NK-92 treated with Interleukin-12 subunit alpha and Interleukin-12 subunit beta, amount 100 ng/mL, for 24 hours (cell line): ENCODE measurements at places on chromosomes 16 and 17.

- no peak for DNase-seq
These were observed 26.6 kb upstream of the ATP2C2 start for GRCh38 chr16:84341528-84342295.

- DNase-seq: no peak
These were observed 8.6 kb downstream of the TAF1C start for GRCh38 chr16:84178146-84178765.

DNA sequence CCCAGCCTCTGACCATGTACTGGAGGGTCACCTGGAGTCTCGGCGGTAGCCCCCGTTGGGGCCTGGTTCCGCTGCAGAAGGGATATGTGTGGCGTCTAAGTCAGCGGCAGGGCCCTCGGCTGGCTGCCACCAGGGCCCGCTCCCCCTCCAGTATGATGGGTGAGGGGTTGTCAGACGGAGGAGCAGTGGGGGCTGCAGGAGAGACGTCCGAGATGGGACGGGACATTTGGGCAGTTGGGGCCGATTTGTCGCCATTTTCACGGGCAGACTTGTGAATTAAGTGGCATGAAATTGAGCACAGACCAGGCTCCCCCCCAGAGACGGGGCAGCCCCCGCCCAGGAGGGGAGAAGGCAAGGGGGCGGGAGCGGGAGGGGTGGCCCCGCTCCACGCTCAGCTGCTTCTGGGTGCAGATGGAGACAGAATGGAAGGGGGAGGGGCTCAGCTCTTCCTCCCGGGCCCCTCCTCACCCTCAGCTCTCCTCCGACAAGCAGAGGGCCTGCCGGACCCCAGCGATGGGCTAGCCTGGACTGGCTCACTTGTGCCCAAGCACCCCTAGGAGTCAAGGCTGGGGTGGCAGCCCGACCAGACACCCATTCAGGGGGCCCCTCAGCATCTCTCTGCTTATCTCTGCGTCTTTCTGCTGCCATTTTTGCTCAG, 52.7 kb upstream of the LHX1 start:
- no peak for DNase-seq

GRCh38 chr16:61820398-61820797, 215.8 kb downstream of the CDH8 start:
- no peak for DNase-seq

DNA sequence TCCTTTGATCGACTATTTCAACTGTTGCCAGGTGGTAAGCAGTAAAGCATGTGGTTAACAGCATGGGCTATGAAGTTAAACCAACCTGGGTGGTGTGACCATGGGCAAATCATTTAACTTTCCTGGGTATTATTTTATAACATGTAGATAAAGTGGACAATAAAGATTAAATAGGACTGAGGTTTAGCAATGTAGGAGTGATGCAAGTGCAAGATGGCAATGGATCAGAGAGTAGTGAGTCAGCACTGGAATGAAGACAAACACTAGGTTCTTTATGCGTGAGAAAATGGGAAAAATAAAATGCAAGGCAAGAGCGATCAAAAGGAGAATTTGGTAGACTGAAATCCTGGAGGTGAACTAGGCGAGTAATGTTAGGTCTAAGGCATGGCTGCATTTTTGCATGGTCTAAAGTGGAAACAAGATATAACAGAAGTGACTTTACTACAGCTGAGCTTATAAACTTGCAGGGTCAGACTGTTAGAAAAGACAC, 222.4 kb upstream of the AXIN2 start:
- no peak for DNase-seq

GRCh38 chr17:77597418-77598240, 360.9 kb upstream of the TNRC6C start:
- no peak for DNase-seq

- DNase-seq: no peak
These were observed 188.2 kb upstream of the CIBAR2 start for GRCh38 chr16:85300406-85300968.

DNA sequence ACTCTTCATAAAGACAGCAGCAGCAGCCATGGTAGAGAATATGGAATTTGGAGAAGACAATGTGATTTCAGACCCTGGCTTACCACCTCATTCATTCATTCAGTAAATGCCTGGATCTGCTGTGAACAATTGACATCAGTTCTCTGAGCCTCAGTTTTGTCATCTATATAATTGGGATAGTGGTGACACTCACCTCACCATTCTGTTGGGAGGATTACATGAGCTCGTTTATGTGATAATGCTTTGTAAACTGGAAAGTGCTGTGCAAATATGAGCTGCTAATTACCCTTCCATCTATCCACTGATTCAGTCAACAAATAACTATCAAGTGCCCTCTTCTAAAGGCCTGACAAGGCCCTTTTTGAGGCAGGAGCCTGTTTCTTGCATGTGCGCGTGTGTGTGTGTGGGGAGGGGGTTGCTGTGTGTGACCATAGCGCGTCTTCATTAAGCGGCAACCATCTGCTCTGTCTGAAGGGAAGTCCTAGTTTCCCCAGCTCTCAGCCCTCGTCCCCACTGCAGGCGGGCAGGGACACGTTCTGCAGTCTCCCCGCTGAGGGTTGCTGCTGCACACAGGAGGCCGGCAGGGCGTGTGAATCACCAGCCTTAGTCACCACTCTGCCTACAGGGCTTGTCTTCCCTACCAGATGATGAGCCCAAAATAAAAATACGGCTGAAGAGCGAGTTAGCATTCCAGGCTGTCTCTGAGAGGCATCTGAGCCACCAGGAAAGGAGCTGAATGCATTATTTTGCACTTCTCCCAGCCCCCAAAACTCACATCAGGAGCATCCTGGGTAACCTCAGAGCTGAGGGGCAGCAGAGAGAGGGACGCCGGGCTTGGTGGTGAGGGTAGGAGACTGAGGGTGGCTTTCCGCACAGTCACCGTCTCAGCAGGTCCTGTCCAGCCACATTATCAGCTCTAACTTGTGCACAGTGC, 19.9 kb downstream of the ARL4D start:
- DNase-seq: no peak

DNA sequence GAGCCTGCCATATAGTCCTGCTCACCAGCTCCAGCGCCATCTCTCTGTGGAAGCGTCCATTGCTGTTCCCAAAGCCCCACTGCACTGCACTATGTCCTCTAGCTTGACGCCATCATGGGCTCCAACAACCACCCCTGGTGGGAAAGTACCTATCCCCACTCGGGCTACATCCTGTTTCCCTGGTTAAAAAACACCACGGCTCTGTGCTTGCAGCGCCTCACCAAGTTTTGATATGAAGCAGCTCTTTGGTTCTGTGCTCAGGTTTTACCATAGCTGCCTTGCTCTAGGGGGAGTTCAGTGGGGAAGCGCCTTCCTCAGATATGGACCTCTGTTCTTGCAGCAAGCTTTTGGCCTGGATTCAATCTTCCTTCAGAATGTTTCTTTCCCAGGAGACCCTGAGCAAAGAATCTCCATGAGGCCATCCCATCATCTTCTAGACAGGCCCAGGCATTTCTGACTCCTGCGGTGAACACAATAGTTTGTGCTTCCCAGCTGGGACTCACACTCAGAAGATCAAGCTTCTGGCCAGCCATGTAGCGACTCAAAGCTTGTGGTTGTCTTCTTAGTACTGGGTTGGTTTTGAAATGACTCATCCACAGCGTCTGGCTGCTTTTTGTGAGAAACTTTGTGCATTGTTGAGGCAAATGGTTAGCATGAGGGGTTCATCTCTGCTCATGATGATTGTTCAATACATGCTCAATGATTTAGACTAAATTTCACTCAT, 39.5 kb downstream of the DYNLRB2 start:
- peak; percentile 46 for DNase-seq

- DNase-seq: no peak
These were observed 12.1 kb downstream of the CDR2L start for GRCh38 chr17:74999523-74999922.

DNA sequence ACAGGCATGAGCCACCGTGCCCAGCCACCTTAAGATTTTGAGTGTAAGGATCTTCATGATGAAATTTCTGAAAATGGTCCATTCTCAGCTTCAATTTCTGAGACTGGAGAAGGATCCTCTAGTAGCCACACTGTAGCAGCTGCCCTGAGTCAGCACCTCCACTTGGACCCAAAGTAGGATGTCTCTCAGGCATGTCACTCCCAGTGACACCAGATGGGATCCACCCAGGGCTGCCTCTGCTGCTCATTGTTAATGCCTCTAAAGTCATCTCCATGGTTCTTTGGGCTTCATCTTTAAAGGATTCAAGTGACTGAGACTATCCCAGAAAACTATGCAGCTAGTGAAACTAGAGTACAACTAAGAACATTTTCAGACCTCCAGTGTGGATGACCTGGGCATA, 7.9 kb downstream of the PLD6 start:
- no peak for DNase-seq

GRCh38 chr16:191831-192230, 11.6 kb downstream of the HBQ1 start:
- no peak for DNase-seq

GRCh38 chr17:29663155-29663554, 40.4 kb upstream of the CORO6 start:
- no peak for DNase-seq

- DNase-seq: no peak
These were observed 9.7 kb downstream of the ZG16B start for GRCh38 chr16:2839650-2840450.

- no peak for DNase-seq
These were observed 2.2 kb upstream of the KRT19 start for GRCh38 chr17:41530062-41531048.

DNA sequence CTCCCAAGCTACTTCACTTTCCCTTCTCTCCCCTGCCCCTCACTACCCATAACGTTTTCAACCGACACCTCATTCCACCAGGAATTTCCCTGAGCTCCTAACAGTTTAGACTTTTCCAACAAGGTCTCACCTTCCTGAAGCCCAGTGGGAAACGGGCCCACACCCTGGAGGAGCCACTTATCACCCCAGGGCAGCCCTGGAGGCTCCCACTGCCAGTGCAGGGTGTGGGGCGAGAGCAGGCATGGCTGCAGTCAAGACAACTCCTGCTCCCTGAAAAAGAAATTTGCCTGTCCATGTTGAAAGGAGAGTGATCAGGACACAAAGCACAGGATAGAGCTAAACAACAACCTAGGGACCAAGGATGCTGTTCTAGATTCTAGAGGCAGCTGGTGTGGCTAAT, 1.7 kb upstream of the CCNF start:
- DNase-seq: no peak

GRCh38 chr16:13324851-13325250, 423.5 kb downstream of the SHISA9 start:
- no peak for DNase-seq

GRCh38 chr17:45155483-45155882, 6.2 kb upstream of the HEXIM2 start:
- no peak for DNase-seq

GRCh38 chr16:29900102-29900887, at the start of gene ASPHD1:
Gene ASPHD1 (plus strand): TSS chr16:29900488. CDS start chr16:29900972, 484 bp downstream.
- DNase-seq: no peak

- DNase-seq: no peak
These were observed 30.6 kb downstream of the KCNJ16 start for GRCh38 chr17:70105641-70106040.

DNA sequence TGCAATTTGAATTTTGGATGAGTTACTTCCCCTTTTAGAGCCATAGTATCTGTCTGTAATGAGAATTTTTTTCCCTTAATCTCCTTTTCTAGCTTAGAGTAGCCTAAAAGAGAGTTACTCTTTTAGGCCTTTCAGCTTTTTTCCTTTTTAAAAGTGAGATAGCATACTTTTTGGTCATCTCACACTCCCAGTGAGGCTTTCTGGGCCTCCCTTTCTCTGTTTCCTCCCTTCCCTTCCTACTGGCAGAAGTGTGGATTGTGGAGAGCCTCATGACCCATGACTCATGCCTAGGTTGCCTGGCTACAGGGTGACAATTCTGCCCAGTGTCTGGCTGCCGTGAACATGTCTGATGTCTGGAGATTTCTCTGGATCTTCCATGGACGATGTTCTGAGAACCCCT, 15.2 kb downstream of the KRT23 start:
- no peak for DNase-seq

GRCh38 chr16:53529513-53529912, 26.5 kb upstream of the AKTIP start:
- no peak for DNase-seq

DNA sequence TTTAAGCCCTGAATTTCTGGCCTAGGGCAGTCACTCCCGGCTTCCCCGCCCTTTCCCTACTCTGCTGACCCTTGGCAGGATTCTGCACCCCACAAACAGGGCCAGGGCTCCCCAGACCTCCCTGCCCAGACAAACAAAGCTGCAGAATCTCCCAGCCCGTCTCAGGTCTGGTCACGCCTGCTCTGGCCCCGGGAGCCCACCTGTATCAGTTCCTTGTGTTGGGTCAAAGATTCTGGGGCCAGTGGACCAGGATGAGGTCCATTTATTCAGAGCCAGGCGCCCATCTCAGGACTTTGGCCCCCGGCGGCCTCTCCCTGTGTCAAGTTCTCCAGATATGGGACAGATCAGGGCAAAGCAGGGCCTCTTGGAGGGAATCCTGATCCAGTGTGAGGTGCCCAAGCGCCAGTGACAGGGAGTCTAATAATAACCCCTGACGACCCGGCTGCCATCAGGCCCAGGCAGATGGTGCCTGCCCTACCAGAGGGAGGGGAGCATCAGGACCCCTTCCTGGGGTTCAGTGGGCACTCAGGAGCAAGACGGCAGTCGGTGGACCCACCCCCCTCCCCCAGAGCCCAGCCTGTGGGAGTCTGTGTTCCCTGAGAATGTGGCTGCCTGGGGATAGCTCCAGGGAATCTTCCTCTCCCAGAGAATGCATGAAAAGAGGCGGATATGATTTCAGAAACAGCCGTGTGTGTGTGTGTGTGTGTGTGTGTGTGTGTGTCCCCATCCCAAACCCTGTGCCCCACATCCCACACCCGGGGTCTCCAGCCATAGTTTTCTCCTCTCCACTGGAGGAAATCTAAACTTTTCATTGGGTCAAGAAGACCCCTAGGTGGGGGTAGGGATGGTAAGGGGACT, 1.3 kb downstream of the TTYH2 start:
- no peak for DNase-seq

DNA sequence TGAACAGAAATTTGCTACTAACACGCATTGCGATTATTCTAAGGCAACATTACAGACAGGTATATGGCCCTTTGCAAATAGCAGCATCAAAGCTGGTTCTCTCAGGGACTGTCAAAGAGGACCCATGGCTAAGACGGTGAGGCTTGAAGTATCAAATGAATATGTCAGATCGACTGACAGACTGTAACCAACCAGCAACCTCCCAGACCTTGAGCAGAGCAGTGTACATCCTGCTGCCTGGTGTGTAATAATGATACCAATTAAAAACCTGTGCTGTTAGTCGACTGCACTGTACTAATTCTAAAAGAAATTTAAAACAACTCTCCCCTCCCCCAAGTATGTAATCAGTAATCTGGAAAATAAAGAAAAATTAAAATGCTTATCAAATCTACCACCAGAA, 35.9 kb upstream of the GHDC start:
- DNase-seq: no peak

DNA sequence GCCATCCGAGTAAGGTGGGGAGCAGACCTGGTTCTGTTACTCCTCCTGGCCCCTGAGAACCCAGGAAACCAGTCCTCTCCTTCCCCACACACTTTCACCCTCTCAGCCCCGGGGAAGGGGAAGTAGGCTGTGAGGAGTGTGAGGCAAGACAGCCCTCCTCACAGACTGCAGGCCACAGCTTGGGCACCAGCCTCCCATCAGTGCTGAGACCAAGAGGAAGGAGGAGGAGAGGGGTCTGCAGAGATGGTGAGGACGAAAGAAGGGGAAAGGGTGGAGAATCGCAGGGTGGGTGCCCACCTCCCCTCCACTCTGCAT, 7.0 kb downstream of the G6PC3 start:
- DNase-seq: no peak

GRCh38 chr17:67359960-67360791, 6.2 kb downstream of the PSMD12 start:
- no peak for DNase-seq
